Cardiac fibroblast (primary cell): ENCODE measurements at places on chromosomes 1 and 21.

GRCh38 chr21:39694750-39695149, 50.2 kb upstream of the IGSF5 start:
- no peak for DNase-seq

DNA sequence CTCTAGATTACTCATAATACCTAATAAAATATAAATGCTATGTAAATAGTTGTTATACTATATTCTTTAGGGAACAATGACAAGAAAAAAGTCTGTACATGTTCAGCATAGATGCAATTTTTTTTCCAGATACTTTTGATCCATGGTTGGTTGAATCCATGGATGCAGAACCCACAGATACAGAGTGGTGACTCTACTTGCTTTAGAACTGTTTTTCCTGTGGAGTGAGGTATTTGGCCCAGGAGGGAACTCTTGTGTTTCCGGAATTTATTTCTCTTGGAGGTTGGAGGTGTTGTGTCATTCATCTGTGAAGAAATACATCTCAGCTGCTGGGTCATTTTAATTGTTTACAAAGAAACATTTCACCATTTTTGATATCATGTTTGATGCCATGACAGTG, 28.7 kb downstream of the TMEM200B start:
- no peak for DNase-seq

DNA sequence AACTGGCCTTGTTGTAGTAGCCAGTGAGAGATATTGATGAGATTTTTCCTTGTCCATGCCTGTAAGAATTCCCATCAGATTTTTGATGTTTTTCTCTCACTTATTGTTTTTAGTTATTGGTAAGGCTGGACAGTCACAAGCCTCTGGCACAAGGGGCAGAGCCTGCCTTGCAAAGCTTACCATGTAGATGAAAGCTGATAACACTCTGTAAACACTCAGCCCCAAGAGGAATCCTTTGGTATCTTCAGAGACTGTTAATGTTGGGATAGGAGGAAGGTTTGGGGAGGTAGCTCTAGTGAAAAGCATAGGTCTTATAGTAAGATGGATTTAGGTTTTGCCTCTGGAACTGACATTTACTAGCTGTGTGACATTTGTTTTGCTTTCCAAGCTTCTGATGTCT, 37.7 kb downstream of the MARK1 start:
- no peak for DNase-seq

- DNase-seq, result no peak
These were observed 2.4 kb upstream of the S100A5 start for GRCh38 chr1:153542956-153543711.

GRCh38 chr1:45443580-45444446, 47.1 kb downstream of the TESK2 start:
- DNase-seq, result no peak

DNA sequence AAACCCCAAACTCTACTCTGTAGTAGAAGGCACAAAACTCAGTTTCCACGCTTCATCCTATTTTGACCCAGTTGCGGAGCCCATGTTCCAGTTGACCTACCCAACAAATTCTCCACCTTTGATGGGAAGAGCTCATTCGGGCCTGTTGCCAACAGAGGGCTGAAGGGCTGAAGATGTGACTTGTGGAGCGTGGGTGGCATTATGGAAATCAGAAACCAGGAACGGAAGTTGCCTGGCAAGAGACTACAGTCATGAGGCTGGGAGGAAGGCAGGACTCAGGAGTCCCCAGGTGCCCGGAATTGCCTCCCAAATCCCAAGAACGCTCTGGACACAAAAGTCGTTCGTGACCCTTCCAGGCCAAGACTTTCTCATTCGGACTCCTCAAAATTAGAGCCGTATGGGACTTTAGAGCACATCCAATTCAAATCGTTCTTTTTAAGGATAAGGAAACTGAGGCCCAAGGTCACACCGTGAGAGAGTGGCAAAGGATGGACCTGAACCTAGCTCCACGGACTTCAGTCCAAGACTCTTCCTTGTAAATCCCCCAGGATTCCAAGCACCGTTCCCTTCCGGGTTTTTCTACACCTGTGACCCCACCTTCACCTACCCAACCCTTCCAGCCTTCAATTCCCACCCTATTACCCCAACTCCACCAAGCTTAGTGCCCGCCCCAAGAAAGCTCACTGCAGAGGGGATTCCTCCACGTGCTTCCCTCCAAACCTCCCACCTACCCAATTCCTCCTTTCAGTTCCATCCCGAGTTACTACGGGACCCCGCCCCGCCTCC, 739 bp downstream of the SMG5 start:
- DNase-seq, result peak; percentile 28

GRCh38 chr1:228264090-228264829, 56.4 kb downstream of the OBSCN start:
- no peak for DNase-seq

DNA sequence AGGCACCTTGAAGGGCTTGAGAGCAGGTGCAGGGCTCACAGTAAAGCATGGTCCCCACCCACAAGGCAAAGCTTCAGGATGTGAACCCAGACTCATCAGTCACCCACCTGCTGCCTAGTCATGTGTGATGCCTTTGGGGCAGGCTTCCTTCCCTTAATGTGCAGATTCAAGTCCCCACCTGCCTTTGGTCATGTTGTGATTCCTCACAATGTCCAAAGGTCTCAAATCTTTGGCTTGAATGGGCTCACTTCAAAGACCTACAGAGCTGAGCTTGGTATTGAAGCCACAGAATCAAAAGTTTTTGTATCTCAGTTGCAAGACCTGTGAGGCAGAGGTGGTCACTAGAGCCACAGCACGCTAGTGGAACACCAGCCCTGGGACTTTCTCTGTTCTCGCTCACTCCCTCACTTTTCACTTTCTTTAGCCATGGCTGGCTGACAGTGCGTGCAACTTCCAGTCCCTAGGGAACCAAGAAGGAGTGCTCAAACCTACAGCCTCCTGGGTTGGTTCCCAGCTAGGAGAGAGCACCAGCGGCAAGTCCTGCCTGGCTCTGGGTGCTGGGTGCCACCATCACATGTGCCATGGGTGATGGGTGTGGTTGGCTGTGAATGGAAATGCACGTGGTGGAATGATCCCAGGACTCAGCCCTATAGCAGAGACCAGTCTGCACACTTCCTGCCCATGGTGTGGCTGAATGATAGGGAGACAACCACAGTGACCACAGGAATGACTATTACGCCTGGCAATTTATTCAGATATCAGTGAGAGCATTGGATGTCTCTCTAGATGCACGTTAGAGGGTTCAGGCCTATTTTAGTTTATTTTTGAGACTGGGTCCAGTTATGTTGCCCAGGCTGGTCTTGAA, 26.4 kb upstream of the CLIC6 start:
- DNase-seq, result peak; percentile 23

DNA sequence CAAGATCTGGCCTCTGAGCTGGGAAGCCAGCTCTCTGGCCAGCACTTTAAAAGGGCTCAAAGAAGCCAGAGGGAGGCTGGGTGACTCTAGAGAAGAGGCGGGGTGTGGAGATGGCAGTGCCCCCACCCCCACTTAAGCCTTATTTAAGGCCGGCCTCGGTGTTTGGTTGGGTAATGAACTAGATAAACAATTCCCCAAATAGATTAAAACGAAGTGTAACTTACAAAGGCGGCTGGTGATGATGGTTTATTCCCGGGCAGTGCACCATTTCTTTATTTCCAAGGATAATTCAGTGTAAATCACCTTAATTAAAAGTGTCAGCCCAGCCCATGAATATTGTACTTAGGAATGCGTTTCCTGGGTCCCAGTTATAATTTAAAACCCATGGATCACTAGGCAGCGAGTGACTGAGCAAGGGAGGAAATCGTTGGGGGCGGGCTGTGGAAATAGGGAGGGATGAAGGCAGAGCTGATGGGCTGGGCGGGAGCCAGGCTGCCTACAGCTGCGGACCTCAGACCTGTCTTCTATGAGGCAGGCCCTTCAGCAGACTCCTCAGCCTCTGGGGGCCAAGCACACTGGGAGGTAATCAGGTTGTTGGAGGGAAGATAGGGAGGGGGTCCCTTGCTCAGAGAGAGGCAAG, 54.9 kb downstream of the TMEM53 start:
- DNase-seq, result peak; percentile 25

DNA sequence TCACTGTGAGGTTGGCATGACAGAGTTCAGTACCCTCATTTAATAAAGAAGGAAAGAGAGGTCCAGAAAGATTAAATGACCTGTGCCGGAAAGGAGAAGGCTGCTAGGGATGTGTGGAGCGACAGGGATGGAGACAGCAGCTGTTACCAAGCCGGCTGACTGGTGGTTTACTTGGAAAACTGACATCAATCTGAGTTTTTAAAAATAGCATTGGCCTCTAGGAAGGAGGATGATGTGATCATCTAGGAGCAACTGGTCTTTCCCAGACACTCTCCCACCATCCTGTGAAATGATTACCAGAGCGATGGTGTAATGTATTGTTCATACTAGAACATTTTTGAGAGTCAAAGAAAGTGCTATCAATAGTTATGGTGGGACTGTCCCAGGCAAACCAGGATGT, 154.4 kb downstream of the ZSCAN20 start:
- no peak for DNase-seq

DNA sequence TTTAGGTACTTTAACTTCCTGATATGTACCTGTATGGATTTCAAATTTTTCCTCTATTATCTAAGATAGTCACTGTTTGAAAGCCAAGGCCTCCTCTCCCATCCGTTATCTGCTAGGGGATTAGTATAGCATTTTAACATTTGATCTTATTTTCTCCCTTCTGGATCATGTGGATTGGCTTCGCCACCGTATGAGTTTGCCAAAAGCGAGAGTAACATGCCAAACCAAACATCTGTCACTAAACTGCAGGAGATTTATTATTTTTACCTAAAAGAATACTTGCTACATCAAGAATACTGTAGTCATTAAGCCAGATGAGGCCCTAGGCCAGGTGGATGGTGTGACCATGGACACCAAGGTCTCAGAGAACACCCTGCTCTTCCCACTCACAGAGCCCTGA, 28.5 kb upstream of the EEIG2 start:
- no peak for DNase-seq

- DNase-seq, result no peak
These were observed 12.0 kb downstream of the PGBD5 start for GRCh38 chr1:230414102-230414501.

DNA sequence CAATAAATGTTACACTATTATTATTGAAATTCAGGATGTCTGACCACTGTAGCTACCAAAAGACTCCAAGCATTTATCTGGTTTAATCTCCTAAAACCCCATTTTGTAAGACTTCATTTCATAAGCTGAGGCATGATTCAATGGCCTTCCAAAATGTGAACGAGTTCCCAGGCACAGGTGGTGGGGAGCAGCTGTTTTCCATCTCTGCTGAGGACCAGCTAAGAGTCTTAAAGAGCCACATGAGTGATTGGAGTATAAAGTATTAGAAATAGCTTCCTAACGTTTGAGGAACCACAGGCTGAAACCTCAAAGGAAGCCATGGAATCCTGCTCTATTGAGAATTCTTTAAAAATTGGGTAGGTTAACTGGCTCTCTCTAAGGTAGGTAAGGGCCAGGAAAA, 44.9 kb downstream of the SEC16B start:
- DNase-seq, result no peak

GRCh38 chr1:223355699-223356098, 8.3 kb downstream of the SUSD4 start:
- no peak for DNase-seq

DNA sequence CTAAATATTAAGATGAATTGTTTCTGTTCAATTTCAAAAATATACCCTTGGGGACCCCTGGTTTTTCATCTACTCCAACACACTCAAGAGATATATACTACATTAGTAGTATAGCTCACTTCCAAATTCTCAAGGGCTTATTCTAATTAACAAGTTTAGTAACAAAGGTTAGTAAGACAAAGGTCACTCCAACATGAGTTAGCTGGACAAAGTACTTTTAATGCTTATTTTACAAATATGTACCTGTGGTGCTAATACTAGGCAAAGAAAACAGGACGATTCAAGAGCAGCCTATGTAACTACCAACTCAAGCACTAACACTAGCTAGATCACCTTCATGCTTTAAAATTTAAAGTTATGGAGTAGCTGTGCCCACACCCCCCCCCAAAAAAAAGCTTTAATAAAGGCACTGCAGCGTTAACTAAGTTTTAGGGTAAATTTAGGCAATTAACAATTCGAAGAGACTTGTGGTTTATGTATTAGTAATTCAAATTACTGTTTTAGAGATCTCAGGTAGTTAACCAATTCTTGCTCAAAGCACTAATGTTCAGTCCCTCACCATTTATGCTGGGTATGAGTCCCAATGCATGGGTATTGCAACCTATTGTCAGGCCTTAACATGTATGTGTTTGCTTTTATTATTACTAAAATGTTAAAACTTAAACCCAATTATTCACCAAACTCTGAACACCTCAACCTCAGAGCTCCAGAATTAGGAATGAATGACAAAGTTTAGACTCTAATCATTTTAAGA, 14.1 kb downstream of the HNRNPU start:
- DNase-seq, result no peak

- DNase-seq, result no peak
These were observed 42.4 kb downstream of the RIMS3 start for GRCh38 chr1:40622936-40623629.

GRCh38 chr1:76494807-76495206, 372.5 kb upstream of the ST6GALNAC5 start:
- peak; percentile 40 for DNase-seq

DNA sequence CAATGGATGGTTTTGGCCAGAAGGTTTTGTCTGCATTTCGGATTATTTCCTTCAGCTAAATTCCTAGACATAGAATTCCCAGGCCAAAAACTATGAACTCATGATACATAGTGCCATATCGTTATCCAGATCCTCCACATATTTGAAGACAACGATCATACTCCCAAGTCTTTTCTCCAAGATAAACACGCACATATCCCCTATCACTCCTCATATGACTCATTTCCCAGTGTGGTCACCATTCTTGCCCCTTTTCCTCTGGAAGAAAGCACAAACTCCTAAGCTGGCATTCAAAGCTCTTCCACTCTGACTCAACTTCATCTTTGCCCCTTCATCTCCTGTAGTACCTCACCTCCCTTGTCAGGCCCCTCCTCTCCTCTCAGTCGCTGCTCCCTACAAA, 277.6 kb downstream of the PLPP3 start:
- peak; percentile 83 for DNase-seq

DNA sequence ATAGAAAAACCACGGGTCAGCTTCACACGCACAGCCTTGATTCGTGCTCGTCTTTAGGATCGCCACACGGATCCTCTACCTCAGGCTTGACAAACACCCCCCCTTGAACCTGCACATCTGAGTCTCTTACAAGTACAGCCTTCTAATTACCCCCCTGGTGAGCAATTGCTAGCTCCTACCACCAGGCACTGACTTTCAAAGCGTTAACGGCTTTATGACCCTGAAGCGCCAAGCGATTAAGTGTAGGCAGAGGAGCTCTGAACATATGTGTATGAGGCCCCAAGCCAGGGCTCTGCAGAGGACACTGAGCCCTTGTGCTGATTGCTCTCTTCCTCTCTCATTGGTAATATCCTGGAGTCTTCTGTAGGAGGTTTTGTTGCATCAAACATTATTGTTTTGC, 55.7 kb upstream of the EPHA8 start:
- no peak for DNase-seq

GRCh38 chr1:47675047-47675675, 237.3 kb downstream of the FOXD2 start:
- DNase-seq, result no peak

DNA sequence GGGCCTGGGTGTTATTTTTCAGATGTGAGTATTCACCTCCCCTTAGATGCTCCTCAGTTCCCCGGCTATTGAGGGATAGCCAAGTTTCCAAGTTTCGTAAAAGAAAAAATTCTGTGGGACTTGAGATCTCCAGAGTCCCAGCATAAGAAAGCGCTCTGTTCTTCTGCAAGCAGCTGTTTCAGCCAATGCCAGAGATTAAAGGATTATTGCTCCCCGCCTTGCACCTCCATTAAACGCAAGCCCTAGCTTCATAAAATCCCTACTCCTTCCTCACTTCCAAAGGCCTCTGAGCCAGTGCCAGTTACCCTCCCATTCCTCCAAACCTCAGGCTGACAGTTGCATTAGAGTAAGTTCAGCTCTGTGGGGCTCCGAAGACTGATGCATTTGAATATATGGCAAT, 56.4 kb downstream of the CHIA start:
- DNase-seq, result no peak
